D341Med (cell line): ENCODE measurements at places on chromosomes 1 and 21.
A peak's percentile ranks its signal among the peaks of the same experiment; 100 is the strongest.

DNA sequence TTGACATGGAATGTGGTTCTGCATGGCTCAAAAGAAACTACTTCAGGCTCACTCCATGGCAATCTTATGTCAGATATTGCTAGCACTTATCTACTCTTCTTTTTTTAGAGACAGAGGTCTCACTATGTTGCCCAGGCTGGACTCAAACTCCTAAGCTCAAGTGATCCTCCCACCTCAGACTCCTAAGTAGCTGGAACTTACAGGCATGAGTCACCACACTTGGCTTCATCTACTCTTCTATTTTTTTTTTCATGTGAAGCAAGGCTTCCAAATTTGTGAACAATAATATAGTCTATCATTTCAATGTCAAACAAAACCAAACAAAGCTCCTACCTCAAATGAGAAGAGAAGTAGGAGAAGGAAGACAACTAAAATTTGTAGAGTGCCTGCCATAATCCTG lies 7.5 kb upstream of the PSEN2 start:
- DNase-seq, result no peak

GRCh38 chr1:63590166-63590560 lies 3.0 kb upstream of the PGM1 start:
- no peak for DNase-seq

- DNase-seq, result no peak
Measured at GRCh38 chr1:85577419-85578320, 2.9 kb upstream of the CCN1 start.

GRCh38 chr1:185406006-185406690 lies 89.1 kb upstream of the IVNS1ABP start:
- no peak for DNase-seq

GRCh38 chr21:42840411-42841155 lies 38.8 kb downstream of the WDR4 start:
- no peak for DNase-seq

GRCh38 chr1:53586765-53587164 lies 127.6 kb downstream of the DMRTB1 start:
- DNase-seq, result no peak

DNA sequence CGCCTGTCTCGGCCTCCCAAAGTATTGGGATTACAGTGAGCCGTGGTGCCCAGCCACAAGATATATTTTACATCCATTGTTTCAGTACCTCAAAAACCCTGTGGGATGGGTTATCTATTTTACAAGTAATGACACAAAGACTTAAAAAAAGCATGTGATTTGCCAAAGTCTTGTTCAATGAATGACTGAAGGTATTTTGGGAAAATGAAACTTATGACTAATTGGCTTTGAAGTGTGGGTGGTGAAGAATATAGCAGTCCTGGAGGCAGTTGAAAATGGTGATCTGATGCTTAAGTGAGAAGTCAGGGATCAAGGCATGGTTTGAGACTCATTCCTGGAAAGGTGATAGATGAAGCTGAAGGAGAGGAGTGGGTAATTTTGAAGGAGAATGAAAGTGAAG lies 3.0 kb downstream of the SWT1 start:
- DNase-seq, result no peak

DNA sequence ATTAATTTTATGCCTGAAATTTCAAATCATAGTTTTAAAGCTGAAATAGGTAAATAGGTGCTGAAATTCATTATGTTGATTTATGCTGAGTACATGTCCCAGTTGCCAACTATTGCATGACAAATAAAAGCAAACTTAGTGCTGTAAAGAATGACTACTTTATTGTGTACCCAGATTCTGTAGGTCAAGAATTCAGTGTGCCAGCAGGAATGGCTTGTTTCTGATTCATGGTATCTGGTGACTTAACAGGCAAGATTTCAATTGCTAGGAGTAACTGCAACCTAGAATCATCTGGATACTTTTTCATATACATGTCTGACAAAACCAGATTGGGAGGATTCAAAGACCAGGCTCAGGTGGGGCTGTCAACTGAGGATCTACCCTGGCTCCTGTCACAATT lies 678.4 kb upstream of the ADAMTS5 start:
- DNase-seq, result no peak

- DNase-seq, result peak; percentile 30
Measured at GRCh38 chr21:42836767-42837301, 42.5 kb downstream of the WDR4 start.

DNA sequence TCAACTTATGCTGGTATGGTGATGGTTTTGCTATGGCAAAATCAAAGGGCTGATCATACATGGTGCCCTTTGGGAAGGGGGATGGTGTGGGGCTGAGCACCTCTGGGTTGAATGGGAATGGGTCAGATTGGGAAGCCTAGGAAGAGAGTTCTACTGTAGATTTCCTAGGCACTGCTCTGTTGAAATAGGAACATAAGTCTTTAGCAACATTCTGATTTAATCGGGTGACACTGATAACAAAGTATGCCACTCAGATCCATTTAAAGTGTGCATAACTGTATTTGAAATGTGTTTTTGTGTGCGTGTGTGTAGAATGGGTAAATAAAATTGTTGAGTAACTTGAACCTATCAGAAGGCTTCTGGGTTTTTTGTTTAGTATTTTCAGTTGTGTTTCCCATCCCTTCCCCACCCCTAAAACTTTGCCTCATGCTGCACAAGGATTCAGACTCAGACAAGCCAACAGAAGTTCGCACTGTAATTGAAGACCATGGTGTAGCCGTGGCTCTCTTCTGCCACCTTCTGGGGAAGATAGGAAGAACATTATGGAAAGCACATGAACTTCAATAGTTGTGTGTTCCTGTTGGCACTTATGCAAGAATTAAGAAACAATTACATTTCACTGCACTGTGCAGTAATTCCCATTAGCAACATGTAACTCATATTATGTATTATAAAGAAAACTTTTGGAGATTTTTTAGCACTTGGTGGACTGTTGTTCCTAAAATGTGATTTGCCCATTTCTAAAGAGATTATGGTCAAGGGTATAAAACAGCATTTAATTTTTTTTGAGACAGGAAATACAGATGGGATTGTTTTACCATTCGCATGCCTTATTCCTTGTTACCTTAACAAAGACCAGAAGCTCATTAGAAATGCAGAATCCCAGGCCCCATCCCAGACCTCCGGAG lies 10.9 kb upstream of the C4BPB start:
- peak; percentile 75 for DNase-seq

- DNase-seq, result peak; percentile 45
Measured at GRCh38 chr1:191026828-191027227, 549.2 kb upstream of the BRINP3 start.

DNA sequence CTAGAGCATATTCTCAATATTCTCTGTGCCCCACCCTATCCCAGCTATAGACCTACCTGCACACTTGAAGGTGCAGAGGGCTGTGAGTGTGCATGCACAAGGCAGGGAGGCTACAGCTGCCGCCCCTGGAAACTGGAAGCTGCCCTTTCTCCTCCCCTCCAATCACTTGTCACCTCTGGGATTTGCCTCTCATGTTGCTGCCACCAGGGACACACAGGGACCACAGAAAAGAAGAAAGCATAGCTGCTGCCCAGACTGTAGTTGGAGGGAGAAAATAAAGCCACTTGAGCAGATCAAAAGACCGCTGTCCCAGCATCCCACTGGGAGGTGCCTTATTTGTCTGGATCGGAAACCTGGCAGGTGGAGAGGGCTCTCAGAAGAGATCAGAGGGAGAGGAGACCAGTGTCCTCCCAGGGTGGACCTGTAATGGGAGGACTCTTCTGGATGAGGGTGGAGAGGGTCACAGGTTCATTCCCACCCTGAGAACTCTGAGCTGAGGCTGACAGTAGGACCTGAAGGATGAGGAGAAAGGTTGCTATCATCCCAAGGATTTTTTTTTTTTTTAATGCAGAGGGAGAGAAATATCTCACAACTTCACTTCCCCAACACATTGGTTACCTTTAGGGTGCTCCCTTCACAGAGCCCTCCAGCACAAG lies 7.6 kb upstream of the INPP5B start:
- DNase-seq, result no peak

- no peak for DNase-seq
Measured at GRCh38 chr1:116368241-116368640, 4.8 kb upstream of the ATP1A1 start.

DNA sequence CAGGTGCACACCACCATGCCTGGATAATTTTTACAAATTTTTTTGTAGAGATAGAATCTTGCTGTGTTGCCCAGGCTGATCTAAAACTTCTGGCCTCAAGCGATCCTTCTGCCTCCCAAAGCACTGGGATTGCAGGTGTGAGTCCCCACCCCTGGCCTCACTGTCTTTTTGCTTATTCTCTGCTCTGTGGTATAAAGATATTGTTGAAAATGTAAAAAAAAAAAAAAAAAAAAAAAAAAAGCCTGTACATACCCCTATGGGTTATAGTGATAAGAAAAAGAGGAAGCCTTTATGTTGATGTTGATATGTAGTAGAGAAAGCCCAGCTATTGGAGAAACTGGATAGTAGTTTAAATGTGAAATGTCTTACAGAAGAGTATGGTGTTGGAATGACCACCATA lies 125.8 kb downstream of the XPR1 start:
- DNase-seq, result no peak

- DNase-seq, result peak; percentile 43
Measured at GRCh38 chr1:162080472-162081015, 11.1 kb downstream of the NOS1AP start.

DNA sequence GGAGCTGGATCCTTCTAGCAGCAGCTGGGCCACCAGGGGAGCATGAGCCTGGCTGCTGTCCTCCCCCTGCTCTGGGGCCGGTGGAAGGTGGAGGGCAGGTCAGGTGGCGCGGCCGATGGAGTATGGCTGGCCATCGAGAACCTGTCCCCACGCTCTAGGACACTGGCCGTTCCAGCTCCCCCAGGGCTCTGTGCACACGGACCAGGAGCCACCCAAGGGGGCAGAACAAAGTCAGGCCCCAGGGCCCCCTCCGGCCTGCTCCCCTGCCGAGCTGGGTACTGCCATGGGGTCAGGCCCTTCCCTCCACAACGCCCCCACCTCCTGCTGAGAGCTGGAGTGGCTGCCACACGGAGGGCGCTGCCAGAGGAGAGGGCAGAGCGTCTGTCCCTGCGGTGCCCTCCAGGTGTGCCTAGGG lies 4.5 kb upstream of the PLCH2 start:
- peak; percentile 53 for DNase-seq

GRCh38 chr1:70963374-70963773 lies 84.2 kb downstream of the PTGER3 start:
- no peak for DNase-seq

GRCh38 chr1:178798232-178798861 lies 72.5 kb downstream of the ANGPTL1 start:
- no peak for DNase-seq

GRCh38 chr1:75908717-75909152 lies 23.5 kb downstream of the ASB17 start:
- DNase-seq, result peak; percentile 31

GRCh38 chr1:168799927-168800605 lies 71.1 kb upstream of the DPT start:
- no peak for DNase-seq

DNA sequence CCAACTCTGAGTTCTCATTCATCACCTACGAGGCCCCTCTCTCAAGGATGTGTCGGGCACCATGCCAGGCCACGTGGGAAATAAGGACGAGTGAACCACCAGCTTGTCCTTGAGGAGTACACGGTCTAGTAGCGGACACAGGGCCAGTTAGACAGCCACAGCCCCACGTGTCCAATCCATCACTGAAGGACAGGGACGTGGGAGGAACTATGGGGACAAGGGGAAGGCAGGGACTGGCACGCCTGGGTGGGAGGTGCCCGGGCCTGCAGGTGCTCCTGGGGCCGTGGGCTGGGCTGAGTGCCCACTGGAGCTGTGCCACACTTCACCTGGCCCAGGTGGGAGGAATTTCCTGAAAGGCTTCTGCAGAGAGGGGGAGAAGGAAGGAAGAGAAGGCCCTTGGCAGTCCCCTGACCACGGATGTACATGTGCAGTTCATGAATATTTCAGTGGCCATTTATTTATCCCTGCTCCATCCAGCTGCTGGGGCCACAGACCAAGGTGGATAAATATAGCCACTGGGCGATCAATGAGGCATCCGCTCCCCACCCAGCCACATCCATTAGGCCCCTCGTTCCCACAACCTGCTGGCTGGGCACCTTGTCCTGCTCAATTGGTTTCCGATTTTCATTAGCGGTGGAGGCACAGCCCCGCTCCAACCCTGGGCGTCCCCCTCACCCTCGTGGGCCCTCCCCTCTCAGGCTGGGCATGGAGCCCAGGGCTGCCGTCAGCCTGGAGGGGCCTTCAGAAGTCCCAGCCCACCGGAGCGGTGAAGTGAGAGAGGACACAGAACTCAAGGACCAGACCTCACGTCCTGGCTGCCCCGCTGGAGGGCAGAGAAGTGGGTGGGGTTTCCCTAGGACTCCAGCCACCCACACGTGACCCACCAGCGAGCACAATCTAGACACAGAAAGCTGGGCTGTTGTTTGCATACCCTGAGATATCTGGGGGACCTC lies 59.5 kb downstream of the CASZ1 start:
- no peak for DNase-seq

- no peak for DNase-seq
Measured at GRCh38 chr1:18599086-18599485, 31.6 kb upstream of the PAX7 start.

- DNase-seq, result no peak
Measured at GRCh38 chr1:14612256-14612655, 13.8 kb downstream of the KAZN start.

DNA sequence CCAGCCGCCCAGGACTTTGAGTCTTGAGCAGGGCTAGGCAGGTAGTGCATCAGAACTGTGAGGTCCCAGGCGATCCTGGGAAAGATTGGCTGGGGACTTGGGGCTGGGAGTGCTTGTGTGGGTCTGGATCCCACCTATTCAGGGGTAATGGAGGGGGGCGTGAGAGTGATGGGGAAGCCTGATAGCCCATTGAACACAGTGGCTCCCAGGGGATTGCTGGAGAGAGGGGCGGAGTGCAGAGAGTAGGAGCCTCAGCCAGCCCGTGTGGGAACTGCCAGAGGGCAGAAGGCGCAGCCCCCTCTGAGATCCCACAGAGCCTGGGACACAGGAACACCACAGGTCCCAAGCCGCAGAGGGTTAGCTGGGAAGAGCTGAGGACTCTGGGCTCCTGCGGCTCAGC lies 19.3 kb upstream of the PDZK1IP1 start:
- DNase-seq, result no peak

- DNase-seq, result no peak
Measured at GRCh38 chr1:80776266-80776665, 1024.5 kb upstream of the ADGRL2 start.

DNA sequence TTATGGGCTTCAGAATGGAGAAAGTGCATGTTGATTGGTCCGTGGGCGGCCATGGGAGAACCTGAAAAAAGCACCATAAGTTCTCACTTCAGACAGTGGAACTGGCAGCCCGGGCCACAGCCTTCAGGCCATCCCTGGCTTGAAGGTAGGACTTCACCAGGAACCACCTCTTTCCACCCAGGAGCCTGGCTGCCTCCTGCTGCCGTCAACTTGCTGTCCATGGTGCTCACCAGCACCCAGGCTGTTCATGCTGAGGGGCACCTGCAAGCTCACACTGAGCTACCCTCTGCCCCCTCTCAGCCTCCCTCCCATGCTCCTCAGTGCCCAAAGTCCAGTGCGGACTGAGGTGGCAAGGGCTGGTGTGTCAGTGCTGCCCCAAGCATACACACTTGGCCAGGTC lies 12.9 kb upstream of the FNBP1L start:
- DNase-seq, result no peak
